ENCODE measurements at places on chromosomes 13 and 19.

- no peak for DNase-seq
Measured at GRCh38 chr13:113763961-113764792, 5.2 kb downstream of the TMEM255B start.

DNA sequence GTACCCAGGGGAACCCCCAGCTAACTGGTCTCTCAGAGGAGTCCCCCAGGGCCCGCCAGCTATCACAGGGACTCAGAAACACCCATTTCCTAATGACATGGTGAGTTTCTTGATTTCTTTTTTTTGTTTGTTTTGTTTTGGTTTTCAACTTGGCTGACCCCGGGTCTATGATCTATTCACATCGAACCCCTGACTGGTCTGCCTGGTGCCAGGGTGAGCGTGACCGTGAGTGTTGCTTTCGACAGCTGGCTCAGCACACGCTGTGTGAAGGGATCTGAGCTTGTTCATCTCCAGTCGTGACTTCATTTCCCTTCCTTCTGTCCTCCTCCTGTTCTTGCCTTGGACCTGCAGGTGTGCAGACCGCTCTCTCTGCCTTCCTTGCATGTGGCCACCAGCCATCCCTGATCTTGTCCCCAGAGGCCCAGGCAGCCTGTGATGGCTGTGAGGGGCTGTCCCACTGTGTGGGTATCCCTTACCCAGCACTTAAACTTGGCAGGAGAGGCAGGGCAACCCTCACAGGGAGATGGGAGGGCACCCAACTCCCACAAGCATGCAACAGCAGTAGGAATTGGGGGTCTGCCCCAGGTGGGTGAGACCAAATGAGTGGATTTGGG, 26.2 kb downstream of the TMEM161A start:
- no peak for DNase-seq

GRCh38 chr19:42469311-42470235, 26.8 kb upstream of the CXCL17 start:
- no peak for DNase-seq

- DNase-seq, result no peak
Measured at GRCh38 chr13:67416047-67416925, 186.2 kb upstream of the PCDH9 start.

- no peak for DNase-seq
Measured at GRCh38 chr19:31350693-31351055, 1.4 kb upstream of the TSHZ3 start.

DNA sequence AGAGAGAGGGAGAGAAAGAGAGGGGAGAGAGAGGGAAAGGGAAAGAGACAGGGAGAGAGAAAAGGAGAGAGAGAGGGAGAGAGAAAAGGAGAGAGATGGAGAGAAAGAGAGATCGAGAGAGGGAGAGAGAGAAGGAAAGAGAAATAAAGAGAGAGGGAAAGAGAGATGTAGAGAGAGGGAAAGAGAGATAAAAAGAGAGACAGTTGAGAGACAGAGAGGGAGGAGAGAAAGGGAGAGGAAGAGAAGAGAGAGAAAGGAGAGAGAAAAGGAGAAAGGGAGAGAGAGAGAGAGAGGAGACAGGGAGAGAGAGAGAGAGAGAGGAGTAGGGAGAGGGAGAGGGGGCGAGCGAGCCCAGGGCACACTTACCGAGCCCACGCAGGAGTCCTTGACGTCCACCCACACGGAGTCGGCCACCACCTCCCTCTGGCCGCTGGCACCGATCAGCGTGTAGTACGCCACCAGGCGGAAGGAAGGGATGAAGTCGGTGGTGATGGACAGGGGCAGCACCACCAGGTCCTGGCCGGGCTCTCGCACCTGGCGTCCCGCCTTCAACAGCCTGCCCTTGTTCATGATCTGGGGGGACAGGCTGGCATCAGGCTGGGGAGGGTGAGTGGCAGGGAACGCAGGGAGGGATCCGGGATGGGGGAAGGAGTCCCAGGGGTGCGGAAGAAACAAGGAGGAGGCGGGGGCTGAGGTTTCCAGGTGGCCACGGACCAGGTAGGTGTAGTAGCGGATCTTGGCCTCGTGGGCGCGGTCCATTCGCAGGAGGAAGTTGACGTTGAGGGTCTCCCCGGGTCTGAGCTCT, 10.0 kb downstream of the C3 start:
- DNase-seq, result no peak

GRCh38 chr19:12126707-12127106, 13.4 kb downstream of the ZNF20 start:
- DNase-seq, result no peak

DNA sequence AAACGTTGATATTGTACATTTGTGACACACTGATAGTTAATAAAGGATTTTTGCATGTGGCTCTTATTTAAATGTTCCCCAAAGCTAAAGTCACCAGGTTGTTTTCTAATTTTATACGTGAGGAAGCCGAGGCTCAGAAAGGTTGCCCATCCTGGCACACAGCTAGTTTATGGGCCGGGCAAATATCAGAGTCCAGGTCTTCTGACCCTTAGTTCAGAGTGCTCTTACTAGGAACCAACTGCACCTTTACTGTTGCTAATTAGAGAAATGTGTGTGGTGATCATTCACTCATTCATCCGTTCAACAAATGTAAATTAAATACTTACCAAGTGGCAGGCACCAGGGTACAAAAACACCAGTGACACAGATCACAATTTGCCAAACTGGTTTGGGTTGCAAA, 46.3 kb upstream of the RGCC start:
- no peak for DNase-seq

DNA sequence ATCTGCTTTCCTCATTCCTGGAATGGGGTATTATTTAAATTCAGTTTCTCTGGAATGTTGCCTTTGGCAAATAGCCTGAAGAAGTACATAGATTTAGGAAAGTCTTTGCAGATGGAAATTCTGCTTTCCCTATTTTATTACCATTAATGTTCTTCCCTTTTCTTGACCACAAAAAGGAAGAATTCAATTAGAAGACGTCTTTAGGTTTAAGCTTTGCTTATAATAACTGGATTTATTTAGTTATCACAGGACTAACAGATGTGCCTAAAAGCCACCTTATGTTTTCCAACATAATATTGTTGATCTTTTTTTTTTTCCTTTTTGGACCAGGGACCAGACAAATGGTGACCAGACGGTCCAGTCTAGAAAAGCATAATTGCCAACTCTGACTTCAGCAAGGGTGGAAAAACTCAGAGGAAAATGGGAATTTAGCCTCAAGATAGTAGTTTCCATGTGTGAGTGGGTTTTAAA, 210.1 kb upstream of the SPRY2 start:
- no peak for DNase-seq

DNA sequence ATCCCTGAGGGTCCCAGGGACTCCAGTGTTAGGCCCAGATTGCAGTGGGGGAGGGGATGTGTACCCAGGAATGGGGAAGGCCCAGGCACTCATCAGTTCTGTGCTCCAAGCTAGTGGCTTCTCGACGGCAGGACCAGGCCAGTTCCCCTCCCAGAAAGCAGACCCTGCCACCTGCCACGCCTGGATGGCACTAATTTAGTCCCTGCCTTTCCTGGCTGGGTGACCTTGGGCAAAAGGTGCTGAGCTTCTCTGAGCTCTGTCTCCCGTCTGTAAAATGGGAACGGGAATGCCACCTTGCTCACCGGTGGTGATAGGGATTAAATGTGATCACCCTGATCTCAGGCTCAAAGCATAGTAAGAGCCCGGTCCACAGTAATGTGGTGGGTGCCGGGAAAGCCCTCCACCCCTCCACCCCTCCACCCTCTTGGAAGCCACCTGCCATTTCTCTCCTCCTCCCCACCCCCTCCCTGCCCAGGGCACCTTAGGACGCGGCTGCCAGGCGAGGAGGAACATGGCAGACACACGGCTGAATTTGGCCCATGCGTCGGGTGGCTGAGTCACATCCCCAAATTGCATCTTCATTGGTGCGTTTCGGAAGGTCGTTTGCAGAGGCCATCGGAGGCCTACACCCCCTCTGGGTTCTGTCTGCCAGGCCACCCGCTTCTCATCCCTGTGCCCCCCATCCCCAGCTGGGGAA, 2.3 kb downstream of the KCNN1 start:
- DNase-seq, result no peak

DNA sequence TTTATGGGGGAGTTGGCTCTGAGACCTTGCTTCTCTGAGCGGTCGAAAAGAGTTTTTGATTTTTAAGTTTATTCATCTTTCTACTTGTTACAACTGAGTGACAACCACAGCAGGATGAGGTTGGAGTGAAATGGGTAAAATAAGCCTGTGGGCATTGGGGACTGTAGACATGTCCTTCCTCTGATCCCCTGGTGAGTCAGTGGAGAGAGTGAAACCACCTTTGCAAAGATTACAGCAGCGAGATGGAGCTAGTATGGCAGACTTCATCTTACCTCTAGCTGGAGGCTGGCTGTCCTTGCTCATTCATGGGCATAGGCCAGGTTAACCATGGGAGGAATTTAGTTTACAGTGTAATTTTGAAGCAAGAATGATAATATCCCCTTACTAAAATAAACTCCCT, 30.9 kb upstream of the PSG9 start:
- no peak for DNase-seq

DNA sequence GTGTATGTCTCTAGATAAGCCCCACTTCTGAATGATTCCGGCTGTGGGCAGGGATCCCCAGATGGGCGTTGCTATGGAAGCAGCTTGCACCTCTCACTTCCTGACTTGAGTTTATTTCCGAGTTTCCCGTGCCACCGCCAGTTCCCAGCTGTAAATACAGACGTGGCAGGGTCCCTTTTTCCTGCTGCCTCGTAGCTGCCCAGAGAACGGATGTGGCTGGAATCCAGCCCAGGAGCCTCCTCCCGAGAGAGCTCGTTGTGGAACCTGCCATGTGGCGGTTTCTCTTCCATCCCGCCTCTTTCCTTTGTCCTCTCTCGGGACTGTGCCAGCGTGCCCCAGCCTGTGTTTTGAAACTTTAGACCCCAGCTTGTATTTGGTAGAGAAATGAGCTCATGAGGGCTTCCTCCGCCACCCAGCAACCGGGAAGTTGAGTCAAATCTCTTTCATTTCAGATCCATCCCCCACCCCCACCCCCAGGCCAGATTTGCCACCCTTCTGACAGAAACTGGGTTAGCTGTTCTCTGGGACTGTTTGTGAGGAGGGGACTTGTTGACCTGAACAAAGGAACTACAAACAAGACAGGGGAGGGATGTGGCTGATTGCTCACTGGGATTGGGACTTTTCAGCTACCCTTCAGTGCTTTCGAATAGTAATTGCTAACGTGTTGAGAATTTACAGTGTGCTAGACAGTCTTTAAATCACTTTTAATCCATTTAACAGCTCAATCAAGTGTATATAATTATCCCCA, 96.6 kb downstream of the SIPA1L3 start:
- DNase-seq, result no peak

DNA sequence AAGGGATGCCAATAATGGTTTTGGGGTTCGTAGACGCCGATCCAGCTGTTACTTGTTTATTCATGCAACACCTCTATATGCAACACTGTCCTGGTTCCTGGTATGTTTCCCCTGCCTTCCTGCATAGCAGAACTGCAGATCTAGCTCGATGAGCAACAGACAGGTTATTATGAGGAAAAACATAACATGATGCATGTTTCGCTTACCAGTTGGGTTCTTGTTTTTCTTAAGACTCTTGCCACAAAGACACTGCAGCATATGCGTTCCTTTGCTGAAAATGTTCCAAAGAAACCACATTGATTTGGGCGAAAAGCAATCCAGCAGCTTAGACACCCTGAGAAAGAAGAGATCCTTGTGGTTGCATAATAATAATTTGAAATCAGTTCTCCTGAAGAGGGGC, 583 bp downstream of the FGF14 start:
- DNase-seq, result no peak
